ENCODE measurements at places on chromosomes 2 and 18. TPM values are rescaled to one million over a fixed set of nuclear protein-coding genes. Genes with fewer than 3 reads are reported as not detected.

DNA sequence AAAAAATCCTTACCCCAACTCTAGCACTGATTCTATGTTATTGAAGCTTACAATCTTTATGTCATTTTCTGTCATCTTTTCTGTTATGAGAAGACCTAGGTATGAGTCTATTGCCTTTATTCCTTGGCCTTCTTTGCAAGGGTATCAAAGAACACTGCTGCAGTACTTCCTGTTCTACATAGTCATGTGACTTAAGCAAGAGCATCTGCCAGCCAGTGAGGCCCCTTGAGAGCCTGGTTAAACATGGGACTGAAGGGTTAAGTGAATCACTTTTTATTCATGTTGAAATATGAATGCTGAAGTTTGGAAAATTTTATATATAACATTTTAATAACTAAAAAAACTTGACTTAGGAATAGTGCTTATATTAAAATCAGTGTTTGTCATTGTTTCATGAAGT lies 844 bp upstream of the CPS1 start:
- DNase-seq = no peak

- no peak for DNase-seq
Measured at GRCh38 chr2:128458505-128458904, 139.8 kb upstream of the HS6ST1 start.

DNA sequence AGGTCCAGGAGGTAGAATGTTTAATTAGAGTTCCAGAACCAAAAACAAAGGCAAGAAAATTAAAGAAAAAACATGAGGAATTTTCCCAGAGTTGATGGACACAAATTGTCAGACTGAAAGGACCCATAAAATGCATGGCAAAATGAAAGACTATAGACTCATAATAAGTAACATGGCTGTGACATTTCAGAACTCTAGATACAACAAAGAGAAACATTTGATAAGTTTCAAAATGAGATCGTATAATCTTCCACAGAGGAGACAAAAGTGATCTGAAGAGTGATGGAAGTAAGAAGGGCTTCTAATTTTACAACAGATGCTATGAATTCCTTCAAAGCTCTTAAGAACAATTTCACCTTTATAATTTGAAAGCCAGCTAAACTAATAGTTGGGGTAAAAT lies 20.4 kb downstream of the ORC4 start:
- DNase-seq = no peak

DNA sequence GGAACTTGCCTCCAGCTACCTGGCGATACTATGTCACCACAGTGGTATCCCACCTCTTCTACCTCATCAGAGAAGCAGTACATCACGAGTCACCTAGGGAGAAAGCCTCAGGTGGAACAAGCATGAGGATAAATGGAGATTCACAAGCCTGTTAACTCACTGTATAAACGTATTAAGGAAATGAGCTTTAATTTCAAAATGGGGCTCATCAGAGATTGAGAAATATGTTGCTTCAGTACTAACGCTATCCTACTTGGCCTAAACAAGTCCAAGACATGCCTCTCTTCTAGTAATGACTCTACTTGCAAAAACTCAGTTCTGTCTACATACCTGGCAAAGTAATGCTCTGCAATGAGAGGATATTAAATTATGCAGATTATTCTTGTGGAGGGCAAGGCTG lies 4.3 kb downstream of the SLC39A6 start:
- no peak for DNase-seq

DNA sequence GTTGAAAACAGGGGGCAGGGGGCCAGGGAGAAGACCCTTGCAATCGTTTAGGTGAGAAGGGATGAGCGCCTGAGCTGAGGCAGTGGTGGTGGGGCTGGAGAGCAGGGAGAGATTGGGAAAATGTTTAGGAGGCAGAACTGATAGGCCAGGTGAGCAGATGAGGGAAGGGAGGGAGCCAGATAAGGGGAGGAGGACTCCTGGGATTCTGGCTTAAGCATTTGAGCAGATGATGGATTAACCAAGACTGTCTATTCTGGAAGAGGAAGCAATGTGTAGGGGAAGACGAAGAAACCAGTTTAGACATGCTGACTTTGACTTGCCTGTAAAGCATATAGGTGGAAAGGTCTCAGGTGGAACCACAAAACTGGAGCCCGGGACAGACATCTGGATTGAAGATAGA lies 49.9 kb upstream of the ASPRV1 start:
- DNase-seq = no peak

Gene IHH
- not detected for total RNA-seq

GRCh38 chr2:22497789-22498188 lies 887.2 kb upstream of the KLHL29 start:
- no peak for DNase-seq

Gene TXNL1
- 73.6 TPM for total RNA-seq

Gene GCA
- total RNA-seq = 42.6 TPM

GRCh38 chr2:206713746-206714145 lies 4.5 kb downstream of the DYTN start:
- no peak for DNase-seq

Gene SRD5A2
- 0.03 TPM for total RNA-seq

DNA sequence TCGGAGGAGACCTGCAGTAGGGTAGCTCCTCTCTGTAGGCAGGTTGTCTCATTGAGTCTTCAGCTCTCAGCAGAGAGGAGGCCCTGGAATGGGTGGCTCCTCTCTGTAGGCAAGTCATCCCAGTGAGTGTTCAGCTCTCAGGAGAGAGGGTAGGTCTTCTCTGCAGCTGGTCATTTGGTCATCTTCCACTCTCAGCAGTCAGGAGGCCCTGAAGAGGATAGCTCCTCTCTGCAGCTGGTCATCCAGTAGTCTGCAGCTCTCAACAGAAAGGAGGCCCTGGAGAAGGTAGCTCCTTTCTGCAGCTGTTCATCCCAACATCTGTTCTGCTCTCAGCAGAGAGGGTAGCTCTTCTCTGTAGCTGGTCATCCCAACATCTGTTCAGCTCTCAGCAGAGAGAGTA lies 26.0 kb upstream of the RUFY4 start:
- no peak for DNase-seq

Gene FKBP1B
- total RNA-seq = 51.3 TPM

GRCh38 chr2:181174611-181175580 lies 194.5 kb downstream of the UBE2E3 start:
- DNase-seq = no peak

Gene SLC35G4
- total RNA-seq = not detected

Gene CELF4
- total RNA-seq = 2.6 TPM

GRCh38 chr2:171316220-171316619 lies 117.6 kb downstream of the METTL8 start:
- peak; percentile 89 for DNase-seq

- DNase-seq = no peak
Measured at GRCh38 chr18:55878224-55878623, 290.2 kb upstream of the TCF4 start.

- DNase-seq = peak; percentile 61
Measured at GRCh38 chr2:20677301-20678085, 10.5 kb downstream of the GDF7 start.

GRCh38 chr2:119697290-119698020 lies 18.5 kb downstream of the TMEM177 start:
- DNase-seq = no peak

DNA sequence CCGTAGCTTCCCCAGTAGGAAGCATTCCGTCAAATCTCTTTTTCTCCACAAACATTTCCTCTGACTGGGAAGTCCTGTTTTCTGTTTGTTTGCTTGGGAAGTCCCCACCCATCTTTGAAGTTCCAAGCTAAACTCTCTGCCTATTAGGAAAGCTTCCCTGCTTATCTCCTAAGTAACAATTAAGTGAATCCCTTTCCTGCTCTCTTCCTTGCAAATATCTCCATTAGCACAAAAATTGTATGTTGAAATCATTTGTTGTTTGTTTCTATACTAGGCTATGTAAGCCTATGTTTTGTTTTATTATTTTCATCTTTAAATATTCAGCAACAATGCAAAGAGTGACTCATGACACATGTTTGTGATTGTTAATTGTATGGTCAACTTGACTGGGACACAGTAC lies 812.6 kb upstream of the LRATD1 start:
- DNase-seq = no peak

Gene SKA1
- 25.1 TPM for total RNA-seq

DNA sequence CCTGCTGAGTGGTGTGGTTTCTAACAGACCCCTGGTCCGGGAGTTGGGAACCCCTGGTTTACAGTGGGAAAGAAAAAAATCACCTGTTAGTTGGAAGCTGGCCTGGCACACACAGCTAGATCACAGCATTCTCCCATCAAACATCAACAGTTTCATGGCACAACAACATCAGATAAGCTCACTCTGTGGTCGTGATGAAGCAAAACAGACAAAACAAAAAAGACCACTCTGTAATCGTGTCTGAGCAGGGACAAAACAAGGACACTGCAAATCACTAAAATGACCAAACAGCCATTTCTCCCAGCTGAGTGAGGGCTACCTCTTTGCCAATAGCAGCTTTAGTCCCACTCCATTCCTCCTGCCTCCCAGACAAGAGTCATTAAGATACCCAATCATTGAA lies 9.0 kb upstream of the IMPACT start:
- DNase-seq = no peak

- peak; percentile 60 for DNase-seq
Measured at GRCh38 chr2:181742922-181743722, 62.8 kb upstream of the NEUROD1 start.

DNA sequence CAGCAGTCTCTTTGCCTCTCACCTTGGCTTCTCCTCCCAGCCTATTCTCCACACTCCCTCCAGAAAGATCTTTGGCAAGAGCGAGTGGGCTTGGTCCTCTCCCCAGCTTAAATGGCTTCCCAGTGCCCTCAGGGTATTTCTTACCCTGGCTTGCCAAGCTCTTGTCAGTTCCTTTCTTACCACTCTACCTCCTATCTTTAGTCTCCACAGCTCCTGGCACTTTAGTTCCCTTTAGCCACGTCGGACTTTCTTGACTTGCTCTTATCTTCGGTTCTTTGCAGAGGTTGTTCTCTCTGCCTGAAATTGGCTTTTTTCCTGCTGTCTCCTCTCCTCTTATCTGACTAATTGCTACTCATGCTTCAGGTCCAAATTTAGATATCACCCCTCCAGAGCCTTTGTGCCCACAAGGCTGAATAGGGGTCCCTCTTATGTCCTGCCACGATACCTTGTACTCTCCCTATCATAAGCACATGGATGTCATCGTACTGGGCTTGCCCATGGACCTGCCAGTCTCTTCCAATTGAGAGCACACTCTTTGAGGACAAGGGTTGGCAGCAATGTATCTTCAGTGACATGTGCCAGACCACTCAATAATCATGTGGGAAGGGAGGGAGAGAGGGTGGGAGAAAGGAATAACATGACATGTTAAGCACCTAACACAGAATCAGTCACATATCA lies 131.7 kb upstream of the CTAGE1 start:
- DNase-seq = no peak

Gene MYL1
- total RNA-seq = not detected

DNA sequence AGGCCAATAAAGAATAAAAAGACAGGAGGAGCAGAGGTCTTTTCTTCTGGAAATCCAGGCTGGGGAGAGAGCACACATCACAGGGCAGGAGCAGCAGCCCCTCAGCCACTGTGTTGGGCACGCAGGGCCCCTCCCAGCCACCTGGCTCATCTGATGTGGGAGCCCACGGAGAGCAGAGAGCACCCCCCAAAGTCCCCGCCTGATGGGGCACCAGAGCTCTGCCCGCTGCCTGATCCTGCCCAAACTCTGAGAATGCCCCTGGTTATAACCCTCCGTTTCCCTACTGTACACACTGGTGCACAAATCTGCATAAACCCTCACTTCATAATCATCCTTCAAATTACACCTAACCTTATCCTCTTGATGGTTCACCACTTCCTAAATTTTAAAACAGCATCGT lies 111.3 kb downstream of the HDAC4 start:
- DNase-seq = no peak

- no peak for DNase-seq
Measured at GRCh38 chr2:159098361-159098760, 129.9 kb downstream of the TANC1 start.

- peak; percentile 14 for DNase-seq
Measured at GRCh38 chr2:30580391-30580790, 133.3 kb downstream of the LCLAT1 start.

Gene PFN4
- total RNA-seq = 0.28 TPM

DNA sequence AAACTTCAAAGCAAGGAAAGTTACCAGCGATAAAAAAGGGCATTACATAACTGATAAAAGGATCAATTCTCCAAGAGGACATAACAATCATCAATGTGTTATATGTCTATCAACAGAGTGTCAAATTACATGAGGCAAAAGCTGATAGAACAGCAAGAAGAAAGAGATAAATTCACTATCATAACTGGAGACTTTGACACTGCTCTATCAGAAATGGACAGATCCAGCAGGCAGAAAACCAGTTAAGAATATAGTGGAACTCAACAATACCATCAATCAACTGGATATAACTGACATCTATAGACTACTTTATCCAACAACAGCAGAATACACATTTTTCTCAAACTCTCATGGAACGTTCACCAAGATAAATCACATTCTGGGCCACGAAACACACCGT lies 65.0 kb downstream of the ROCK2 start:
- no peak for DNase-seq

DNA sequence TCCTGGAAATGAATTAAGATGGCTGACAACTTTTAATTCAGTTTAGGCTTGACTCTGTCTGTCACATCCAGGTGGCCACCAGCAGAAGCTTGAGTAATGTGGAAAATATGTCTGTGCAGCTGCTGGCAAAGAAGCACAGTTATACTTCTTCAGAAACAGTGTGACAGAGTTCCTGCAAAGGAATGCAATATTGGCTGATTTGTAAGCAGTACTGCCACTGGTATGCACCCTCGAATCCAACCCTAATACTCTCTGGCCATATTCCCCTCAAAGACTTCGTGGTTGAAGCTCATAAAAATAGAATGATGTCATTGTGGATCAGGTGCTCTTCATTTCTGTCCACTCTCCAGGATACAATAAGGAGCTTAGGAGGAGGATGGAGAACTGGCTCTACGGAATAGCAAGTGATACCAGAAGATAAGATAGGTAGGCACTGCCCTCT lies 86.2 kb downstream of the METTL8 start:
- DNase-seq = no peak

DNA sequence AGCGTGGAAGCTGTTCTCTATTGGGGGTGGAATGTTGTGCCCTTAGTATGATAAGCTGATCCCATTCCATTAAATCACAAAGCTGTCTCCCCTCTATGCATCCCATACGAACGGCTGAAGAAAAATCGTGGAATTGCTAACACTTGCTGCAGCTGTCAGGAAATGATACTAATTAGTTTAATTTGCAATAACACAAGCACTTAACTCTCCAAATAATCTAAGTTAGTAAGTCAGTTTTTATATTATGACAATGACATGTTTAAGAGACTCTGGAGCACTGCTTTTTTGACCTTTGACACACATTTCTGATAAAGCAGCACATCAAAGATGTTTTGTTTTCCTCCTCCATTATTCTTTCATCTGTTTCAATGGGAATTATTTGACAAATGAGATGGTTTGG lies 123.7 kb upstream of the SATB2 start:
- DNase-seq = no peak

GRCh38 chr2:140695155-140695554 lies 1435.7 kb downstream of the LRP1B start:
- peak; percentile 36 for DNase-seq

Gene RUFY4
- total RNA-seq = 0.04 TPM

Gene SKOR2
- not detected for total RNA-seq

DNA sequence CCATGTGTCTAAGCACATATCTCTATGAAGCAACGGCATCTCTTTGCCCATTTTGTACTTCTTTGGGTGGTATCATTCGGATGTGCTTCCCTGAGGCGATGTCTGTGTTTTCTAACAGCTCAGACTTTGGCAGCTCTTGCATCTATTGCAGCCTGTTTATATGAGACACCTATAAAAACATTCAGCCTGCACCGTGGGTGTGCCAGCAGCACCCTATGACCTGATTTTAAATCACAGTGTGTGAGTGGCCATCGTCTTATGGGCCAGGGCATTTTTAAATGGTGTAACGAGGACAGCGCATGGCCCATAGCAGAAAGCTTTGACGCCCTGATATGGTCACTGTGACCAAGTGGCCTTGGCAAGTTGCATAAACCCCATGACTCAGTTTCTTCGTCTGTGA lies 12.9 kb downstream of the NPAS2 start:
- DNase-seq = no peak

Gene TPO
- not detected for total RNA-seq
